ENCODE measurements at places on chromosomes 1 and 21.

DNA sequence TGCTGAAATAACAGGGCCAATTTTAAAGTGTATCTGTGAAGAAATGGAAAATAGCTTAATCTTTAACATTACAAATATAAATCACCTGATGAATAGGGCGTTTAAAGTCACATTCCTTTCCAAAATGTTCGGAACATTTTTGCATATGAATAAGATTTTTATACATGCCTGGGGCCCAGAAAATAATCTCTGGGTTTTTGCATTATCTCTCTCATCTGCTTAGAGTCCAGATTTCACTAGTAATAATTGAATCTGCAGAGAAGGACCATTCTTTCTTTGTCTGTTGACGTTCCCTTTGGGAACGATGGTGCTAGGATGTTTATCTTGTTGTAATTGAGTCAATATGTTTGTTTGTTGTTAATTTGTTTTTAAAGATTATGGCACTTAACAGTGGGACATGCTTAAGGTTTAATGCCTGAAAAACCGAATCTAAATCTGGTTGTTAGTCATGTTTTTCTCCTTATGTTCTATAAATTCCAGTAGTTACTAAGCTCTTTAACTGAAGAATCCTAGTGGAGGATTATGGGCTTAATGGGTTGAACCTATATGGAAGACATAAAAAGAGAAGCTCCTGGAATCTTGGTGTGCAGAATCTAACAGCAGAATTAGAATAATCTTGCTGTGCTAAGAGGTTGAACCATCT lies 140.6 kb downstream of the VPS13D start:
- no peak for DNase-seq

DNA sequence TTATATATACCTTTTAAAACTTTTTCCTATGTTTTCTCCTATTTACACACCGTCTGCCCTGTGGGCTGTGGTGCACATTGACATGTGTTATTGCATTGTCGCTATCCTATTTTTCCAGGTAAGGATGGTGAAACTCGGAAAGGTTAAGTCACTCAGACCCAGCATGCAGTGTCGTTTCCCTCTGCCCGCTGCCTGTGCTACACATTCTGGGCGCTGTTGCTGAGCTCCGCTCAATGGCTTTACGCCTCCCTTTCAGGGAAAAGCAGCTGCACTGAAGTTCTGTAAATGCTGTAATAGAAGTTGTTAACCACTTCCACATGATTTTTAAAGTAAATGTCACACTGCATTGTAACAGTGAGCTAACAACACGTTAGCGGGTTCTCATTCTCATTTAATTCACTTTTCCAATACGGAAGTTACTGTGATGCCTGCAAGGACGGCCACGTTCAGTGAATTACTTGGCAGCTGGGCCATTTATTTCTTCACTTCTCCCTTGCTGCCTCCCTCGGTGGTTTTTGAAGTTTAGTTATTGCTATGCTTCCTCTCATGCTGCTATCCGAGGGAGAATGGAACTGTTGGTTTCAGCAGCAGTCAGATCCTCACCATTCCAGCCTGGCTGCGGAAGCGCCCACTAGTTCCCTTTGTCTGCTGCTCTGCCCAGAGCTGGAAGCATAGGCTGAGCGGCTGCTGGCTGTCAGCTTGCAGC lies 288.7 kb downstream of the SPATA17 start:
- no peak for DNase-seq

GRCh38 chr1:178642282-178642681 lies 82.8 kb upstream of the RALGPS2 start:
- DNase-seq: no peak

GRCh38 chr1:61523893-61524605 lies 200.9 kb downstream of the TM2D1 start:
- DNase-seq: no peak

- no peak for DNase-seq
These were observed 107.0 kb downstream of the DAB1 start for GRCh38 chr1:57316861-57317260.
